ENCODE measurements at places on chromosomes 5 and 9. TPM values are rescaled to one million over a fixed set of nuclear protein-coding genes. Genes with fewer than 3 reads are reported as not detected.
A peak's percentile ranks its signal among the peaks of the same experiment; 100 is the strongest.

- no peak for DNase-seq
Measured at GRCh38 chr9:128887914-128888350, 6.0 kb downstream of the LRRC8A start.

- DNase-seq: no peak
Measured at GRCh38 chr9:108617676-108618075, 238.1 kb downstream of the ACTL7B start.

- DNase-seq: no peak
Measured at GRCh38 chr5:69416699-69417098, 1.8 kb downstream of the MARVELD2 start.

DNA sequence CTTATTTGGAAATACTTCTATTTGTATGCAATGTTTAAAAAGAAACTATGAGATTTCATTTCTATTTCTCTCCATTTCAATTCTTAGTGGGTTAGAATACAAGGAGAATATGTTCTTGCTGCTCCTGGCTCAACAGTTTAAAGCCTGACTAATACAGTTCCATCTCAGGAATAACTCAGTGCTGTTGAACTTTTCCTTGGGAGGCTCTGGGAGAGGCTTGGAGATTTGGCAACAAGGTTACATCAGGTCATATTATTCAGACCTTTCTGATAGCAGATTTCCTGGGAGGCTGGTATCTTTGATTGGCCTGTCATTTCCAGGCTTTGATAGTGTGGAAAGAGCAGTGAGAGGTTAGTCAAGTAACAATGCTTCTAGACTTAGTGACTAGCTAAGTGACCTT lies 481.7 kb upstream of the KLF4 start:
- no peak for DNase-seq

- peak; percentile 83 for DNase-seq
Measured at GRCh38 chr5:149990518-149991376, 9.7 kb downstream of the TIGD6 start.

GRCh38 chr5:39419796-39420195 lies 5.0 kb downstream of the DAB2 start:
- DNase-seq: no peak

DNA sequence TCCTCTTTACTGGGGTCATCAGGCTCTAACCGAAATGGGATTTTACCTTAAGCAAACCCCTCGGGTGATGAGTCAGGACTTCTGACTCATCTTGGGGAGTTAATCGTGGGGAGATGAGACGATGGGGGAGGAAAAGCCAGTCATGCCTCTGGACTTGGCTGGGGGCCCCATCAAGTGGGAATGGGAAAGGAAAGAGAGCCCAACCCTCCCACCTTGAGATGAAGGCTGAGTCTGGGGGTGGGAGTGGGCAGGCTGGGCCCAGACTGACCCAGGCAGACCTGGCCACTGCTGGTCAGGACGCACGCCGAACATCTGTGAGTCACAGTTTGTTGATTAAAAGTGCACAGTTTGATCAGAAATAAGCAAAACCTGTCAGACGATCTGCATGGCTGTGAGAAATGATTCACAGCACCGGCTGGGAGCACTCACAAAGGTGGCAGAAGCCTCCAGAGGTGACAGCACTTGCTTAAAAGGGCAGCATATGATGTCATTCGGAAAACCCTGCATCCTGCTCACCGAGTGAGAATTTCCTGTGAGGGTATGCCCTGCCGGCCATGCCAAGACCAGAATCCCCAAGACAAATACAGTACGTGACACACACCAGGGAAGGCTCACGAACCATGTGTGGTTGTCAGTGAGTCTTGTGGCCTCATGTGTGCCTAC lies 50.0 kb upstream of the SLC25A51 start:
- no peak for DNase-seq

- no peak for DNase-seq
Measured at GRCh38 chr5:117333011-117333410, 758.4 kb upstream of the SEMA6A start.

- no peak for DNase-seq
Measured at GRCh38 chr5:74897049-74897448, 30.9 kb upstream of the FAM169A start.

DNA sequence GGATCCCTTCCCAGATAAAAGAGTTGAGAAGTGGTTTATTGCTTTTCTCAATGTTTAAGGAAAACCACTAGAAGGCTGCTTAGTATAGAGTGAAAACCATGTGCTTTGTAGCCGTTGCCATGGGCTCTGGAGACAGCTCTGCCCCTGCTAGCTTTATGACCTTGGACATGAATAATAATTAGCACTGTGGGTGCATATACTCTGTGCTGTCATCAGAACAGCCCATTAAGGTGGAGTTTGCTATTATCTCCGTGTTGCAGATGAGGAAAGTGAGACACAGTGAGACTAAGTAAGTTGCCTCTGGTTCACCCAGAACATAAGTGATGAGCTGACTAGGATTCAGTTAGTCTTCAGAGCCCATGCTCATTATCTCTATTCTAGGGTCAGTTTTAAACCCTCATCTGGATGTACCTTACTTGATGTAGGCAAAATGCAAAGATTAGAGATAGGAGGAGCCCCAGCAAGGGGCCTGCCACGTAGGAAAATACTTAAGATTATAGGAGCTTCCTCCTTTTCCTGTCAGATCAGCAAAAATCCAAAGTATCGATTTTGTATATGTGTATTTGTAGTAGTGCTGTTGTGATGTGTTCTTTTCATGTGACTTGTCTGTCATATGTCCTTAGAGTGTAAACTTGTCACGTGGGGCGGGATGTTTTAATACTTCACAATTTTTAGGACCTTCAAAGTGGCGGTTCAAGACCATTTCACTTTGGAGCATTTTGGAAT lies 102.5 kb downstream of the TLE4 start:
- DNase-seq: no peak

GRCh38 chr9:7228726-7229125 lies 471.0 kb downstream of the KDM4C start:
- DNase-seq: no peak

DNA sequence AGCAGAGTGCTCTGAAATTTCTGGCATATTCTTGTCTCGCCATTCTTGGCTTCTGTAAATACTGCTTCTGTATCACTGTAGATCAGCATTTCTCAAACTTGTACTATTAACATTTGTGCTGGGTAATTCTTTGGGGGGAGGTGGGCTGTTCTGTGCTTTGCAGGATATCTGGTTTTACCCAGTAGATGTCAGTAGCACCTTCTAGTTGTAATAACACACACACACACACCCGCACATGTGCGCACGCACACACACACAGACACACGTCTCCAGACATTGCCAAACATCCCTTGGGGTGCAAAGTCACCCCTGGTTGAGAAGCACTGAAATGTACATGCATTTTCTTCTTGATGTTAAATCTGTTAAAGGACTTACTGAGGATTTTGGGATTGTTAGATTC lies 304.1 kb downstream of the MAT2B start:
- no peak for DNase-seq

GRCh38 chr5:95847261-95847592 lies 24.7 kb upstream of the GLRX start:
- no peak for DNase-seq

DNA sequence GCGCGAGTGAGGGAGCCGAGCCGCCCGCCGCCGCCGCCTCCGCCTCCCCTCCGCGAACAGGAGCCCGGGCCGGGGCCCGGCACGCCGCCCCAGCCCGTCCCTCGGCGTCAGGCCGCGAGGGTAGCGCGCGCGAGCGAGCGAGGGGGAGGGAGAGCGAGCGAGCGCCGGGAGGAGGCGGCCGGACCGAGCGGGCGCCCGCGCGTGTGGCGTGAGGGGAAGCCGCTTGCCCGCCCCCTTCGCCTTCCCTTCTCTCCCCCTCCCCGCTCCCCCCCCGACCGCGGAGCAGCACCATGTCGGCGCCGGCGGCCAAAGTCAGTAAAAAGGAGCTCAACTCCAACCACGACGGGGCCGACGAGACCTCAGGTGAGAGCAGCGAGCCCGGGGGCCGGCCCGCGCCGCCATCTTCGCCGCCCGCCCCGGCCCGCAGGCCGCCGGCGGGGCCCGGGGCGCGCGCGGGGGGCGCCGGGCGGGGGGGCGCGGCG lies 312 bp downstream of the SET start:
- DNase-seq: no peak

DNA sequence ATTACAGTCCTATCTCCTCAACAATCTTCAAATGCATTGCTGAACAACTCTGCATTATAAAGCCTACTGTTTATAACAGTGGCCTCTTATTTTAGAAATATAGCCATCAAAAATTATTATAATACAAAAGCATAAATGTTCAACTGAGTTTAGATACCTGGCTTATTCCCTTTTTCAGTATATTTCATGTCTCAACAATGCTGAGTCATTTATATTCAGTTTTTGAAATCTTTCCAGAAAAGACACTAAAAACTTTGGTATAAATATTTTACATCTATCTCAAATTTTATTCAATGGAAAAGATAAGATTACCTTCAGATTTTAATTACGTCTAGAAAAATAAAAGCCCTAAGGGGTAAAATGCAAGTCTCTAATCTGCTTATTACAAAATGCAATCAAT lies 37.9 kb downstream of the LURAP1L start:
- DNase-seq: no peak

DNA sequence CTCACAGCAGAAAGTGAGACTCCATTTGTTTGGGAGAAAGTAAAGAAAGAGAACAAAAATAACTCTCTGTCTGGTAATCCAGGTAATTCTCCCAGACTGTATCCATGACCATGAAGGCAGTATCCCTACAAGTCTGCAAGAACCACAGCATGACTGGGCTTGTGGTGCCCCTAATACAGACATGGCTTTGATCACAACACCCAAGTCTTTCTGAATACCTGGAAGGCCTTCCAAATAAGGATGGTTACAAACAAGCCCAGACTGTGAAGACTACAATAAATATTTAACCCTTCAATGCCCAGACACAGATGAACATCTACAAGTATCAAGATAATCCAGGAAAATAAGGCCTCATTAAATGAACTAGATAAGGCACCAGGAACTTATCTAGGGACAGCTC lies 481.1 kb upstream of the RORB start:
- DNase-seq: no peak

GRCh38 chr5:73393611-73394489 lies 54.7 kb downstream of the FOXD1 start:
- DNase-seq: no peak

- peak; percentile 55 for DNase-seq
Measured at GRCh38 chr5:64165500-64166200, at the start of gene RNF180. RNF180 (plus strand) TSS chr5:64165843; CDS start chr5:64200808, 34,965 bp downstream.

DNA sequence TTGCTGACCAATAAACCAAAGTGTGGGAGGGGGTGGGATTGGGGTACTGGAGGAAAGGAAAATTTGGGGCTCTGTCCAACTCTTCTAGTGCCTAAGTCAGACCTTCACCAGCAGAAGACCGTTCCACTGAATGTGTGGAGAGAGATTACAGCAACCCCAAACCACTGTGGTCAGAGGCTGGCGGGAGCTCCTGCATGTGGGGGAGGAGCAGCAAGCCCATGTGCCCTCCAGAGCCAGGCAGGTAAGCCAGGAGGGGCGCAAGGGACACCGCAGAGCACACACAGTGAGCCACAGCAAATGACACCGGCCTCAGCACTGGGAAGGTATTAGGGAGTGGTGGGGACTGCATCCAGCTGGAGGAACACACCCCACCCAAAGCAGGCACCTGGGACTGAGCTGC lies 62.9 kb downstream of the SMIM23 start:
- DNase-seq: no peak

GRCh38 chr9:136054146-136054545 lies 40.9 kb downstream of the NACC2 start:
- DNase-seq: no peak

- DNase-seq: no peak
Measured at GRCh38 chr9:129968690-129969485, 74.1 kb downstream of the FNBP1 start.

GRCh38 chr9:133714606-133715294 lies 23.4 kb downstream of the SARDH start:
- no peak for DNase-seq

DNA sequence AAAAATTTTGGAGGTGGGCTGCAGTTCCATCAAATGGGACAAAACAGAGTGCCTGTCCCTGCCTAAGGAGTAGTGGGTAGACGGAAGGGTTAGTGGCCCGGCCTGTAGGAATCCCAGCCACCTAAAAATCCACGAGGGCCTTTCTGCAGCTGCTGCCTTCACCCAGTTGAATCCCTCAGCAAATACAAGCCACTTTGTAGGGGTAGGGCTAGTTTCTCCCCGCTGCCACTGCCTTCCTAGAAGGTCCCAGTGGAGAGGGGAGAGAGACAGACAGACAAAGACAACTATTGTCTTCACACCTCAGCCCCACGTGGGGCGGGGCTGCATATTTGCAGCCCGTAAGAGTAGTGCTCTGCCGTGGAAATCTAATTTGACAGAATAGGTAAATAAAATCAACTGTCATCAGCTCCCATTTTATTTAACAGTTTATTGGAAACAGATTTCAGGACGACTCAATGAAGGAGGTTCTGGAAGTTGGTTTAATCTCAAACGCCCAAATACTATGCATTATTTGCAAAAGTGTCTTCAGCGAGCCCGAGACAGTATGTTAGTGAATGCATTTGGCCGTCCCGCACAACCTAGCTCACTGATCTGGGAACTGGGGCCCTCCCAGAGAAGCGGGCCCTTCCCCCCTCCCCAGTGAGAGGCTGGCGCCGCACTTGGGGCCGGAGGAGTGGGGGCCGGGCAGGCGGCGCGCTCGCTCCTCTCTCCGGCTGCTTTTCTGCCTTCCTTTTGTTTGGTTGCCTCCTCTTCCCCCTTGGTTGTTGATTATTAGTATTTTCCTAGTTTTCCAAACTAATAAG lies 67.6 kb upstream of the TBCA start:
- no peak for DNase-seq

DNA sequence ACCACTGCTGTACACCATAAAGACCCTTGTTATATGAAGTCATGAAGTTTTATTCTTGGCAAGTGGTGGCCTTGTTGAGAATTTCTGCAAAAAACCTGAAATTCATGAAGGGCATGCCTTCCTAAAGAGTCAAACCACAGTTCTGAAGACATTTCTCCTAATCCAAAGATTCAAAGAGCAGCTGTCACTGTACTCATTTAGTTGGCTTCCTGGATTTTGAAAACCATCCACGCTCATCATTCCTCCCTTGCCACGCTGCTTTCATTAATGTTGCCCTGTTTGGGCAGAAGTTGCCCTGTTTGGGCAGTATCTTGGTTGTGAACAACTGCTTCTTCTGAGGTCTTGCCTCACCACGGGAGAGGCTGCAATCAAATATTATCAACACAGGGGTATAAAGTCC lies 560.3 kb upstream of the TLE4 start:
- DNase-seq: no peak

GRCh38 chr5:169339869-169340268 lies 38.9 kb upstream of the SLIT3 start:
- no peak for DNase-seq

- DNase-seq: no peak
Measured at GRCh38 chr9:133621725-133622267, 12.6 kb upstream of the FAM163B start.

- DNase-seq: no peak
Measured at GRCh38 chr9:80775530-80775929, 913.8 kb downstream of the TLE1 start.

Gene FRMD3
- 11.3 TPM for total RNA-seq

Gene PRRX2
- total RNA-seq: not detected

Gene EQTN
- total RNA-seq: 0.73 TPM

Gene FIBCD1
- 4.1 TPM for total RNA-seq

Gene ECM2
- 10.1 TPM for total RNA-seq

Gene PCDHB2
- total RNA-seq: 16.0 TPM

Gene CCNO
- total RNA-seq: not detected

Gene ARHGEF28
- total RNA-seq: 6.7 TPM

Gene KIF4B
- 0.18 TPM for total RNA-seq

Gene PCDHA10
- 20.4 TPM for total RNA-seq

Gene CYSRT1
- total RNA-seq: 0.45 TPM

Gene OLFM1
- total RNA-seq: 68.8 TPM
